NCI-H1694 (cell line): ENCODE measurements at places on chromosomes 1 and 21.

- DNase-seq = no peak
Measured at GRCh38 chr1:219757890-219758289, 145.0 kb upstream of the ZC3H11B start.

DNA sequence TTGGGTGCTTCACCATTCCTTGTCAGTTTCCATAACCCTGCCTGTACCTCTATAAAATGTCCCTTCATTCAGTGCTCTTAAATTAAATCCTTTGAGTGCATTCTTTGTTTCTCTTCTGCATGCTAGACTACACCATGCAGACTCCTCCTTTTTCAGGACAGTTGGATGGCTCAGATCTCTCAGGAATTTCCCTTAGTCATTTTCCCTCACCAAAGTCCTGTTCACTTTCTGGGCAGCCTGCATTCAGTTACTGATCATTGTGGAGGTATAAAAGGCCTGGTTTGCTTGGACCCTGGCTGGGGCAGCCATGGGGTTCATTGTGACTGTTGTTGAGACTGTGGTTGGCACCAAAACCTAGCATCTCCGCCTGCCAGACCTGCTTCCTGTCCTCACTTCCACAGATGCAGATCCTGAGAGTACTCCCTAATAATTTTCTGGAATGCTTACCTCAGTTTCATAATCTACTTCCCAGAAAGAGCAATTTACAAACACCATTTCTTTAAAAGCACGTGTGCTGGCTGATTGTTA lies 88.4 kb downstream of the PDE4B start:
- no peak for DNase-seq

GRCh38 chr1:224459966-224460365 lies 25.4 kb upstream of the WDR26 start:
- no peak for DNase-seq

- no peak for DNase-seq
Measured at GRCh38 chr1:220370041-220370700, 97.9 kb upstream of the RAB3GAP2 start.

DNA sequence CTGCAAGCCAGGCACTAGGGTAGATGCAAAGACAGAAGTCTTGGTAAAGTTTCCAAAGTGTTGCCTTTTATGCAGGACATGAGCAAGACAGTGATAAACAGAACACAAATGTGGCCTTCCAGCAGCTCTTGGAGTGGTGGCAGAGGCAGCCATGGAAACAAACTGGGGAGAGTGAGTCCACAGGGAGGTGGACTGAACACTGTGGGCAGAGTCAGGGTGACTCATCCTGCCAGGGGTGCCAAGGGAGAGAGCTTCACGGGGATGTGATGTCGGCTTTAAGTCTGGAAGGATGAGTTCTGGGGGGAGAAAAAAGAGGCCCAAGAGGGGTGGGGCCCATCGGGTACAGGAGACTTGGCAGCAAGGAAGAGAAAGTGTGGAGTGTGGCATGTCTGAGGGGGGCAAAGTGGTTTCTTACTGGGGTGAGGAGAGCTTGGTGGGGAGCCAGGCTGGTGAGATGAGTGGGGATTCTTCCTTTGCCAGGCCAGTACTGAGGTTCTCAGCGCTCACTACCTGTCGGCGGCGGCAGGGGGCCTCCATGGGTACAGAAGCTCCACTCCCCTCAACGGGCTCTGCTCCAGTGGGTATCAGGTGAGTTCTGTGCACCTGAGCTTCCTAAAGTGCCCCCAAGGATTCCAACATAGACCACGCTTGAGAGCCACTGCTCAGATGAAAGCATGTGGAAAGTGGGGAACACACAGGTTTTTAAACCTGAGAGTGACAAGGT lies 41.8 kb downstream of the KIAA0040 start:
- no peak for DNase-seq

- DNase-seq = no peak
Measured at GRCh38 chr1:103371234-103371633, 154.3 kb upstream of the RNPC3 start.

DNA sequence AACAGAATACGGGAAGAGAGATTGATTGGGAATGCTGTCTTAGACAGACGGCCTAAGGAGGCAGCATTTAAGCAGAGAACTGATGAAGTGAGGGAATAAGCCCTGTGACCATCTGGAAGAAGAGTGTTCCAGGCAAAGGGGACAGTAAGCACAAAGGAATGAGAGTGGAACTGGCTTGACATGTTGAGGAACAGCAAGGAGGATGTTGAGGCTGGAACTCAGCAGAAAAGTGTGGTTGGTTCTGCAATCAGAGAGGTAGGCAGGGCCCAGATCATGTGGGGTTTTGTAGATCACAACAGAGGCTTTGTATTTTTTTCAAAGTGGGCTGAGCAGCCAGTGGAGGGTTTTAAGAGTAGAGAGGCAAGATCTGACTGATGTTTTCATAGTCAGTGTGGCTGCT lies 157.4 kb downstream of the DNM3 start:
- no peak for DNase-seq

- peak; percentile 87 for DNase-seq
Measured at GRCh38 chr1:26145041-26145959, 13.6 kb upstream of the FAM110D start.

DNA sequence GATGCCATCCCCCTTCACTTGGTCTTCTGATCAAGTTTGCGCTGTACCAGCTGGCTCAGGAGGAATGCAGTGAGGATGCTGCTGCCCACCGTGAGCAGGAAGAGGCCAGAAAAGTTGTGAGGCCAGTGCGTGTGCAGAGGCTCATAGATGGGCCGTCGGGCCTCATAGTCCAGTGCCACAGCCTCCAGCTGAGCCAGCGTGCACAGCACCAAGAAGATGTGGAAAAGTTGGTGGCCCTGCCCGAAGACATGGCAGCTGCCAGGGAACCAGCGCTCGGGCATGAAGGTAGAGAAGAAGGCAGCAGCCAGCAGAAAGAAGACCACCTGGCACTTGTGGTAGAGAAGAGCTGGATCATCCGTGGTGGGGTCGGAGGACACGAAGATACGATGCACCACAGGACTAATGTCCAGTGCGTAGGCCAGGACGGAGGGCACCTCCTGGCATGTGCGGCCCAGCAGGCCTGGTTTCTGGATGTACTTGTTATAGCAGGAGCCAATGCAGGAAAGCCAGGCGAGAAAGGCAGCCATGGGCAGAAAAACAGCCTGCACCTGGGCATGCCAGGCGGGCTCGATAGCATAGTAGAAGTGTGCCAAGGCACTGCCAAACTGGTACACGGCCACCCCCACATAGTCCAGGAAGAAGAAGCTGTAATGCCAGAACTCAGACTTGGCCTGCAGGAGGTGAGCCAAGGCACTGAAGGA lies 3.7 kb upstream of the AUNIP start:
- no peak for DNase-seq

DNA sequence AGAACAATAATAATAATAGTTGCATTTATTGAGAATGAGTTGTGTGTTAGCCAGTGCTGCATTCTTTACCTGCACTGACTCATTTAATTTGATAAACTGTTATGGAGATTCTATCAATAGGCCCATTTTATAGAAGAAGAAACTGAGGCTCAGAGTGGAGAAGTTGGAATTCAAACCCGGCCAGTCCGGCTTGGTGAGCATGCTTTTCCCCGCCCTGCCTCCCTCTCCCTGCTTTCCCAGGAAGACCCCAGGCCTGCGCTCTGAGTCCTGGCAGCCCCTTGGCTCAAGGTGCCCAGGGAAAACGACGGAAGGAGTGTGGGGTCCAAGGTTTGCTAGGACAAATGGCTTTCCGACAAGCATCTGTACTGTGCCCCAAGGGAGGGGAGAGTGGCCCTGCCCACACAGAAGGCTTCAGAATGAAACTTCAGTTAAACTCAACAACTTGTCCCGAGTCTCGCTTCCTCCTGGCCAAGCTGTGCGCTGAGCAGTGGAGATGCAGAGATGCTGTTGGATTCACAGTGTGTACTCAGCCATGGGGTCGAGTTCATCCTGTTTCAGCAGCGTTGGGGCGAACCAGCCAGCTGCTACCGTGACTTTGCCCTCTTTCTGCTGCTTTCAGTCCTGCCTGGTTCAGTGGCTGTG lies 23.3 kb upstream of the PADI6 start:
- no peak for DNase-seq

- DNase-seq = no peak
Measured at GRCh38 chr21:21481239-21481638, 483.0 kb downstream of the NCAM2 start.

- DNase-seq = no peak
Measured at GRCh38 chr1:93774707-93775106, 93.1 kb upstream of the BCAR3 start.
